ENCODE measurements at places on chromosomes 12 and 14.
A peak's percentile ranks its signal among the peaks of the same experiment; 100 is the strongest.

DNA sequence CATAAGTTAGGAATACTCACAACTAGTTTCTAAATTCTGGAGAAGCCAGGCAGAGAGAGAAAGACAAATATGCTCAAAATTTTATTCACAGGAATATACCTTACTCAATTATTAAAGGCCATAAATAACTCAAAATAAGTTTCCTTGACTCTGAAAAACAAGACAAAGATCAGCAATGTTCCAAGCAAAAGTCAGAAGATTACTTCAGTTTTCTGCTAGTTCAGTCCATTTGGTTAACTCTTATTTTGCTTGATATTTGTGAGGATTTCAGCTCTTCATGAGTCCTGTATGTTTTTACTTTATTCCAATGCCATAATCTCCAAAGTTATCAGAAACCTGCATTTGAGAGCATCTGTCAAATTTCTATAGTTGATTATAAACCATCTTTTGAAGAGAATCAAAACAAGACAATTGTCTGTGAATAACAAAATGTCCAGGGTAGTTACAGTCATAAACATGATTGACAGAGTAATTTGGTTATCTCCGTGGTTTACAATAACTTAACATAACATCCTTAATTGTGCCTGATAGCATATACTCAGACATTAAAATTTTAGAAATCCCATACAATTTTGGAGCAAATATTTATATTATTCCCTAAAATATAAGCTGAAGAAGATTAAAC, 17.1 kb downstream of the ASCL4 start:
- no peak for DNase-seq

DNA sequence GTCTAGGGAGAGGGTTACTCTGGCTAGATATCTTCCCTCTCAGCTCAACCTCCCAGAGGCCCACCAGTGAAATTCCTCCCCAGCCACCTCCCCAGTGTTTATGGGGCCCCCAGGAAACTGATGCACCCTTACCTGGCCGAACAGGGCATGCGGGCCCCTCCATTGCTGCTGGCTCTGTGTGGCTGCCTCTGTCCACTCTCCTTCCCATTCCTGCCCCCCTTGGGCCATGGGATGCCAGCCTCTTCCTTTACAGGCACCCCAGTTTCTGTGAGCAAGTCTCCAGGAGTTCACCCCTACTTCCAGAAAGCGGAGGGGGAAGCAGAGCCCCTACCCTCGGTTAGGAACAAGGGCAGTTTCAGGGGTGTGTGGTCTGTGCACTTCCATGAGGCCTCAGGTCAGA, 19.4 kb upstream of the ZDHHC22 start:
- DNase-seq: no peak

DNA sequence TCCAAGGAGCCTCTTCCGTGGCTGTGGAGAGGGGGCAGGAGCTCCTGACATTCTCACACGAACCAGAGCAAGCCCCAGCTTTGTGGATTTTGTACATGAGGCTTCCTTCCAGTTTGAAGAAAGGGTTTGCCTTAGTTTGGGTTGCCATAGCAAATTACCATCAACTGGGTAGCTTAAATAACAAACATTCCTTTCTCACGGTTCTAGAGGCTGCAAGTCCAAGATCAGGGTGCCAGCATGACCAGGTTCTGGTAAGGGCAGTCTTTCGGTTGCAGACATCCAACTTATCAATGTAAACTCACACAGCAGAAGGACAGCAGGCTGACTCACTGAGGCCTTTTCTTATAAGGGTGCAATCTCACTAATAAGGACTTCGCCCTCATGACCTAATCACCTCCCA, 25.9 kb upstream of the STAB2 start:
- DNase-seq: no peak

GRCh38 chr12:46373301-46374296, 1.0 kb upstream of the SLC38A2 start:
- DNase-seq: no peak

DNA sequence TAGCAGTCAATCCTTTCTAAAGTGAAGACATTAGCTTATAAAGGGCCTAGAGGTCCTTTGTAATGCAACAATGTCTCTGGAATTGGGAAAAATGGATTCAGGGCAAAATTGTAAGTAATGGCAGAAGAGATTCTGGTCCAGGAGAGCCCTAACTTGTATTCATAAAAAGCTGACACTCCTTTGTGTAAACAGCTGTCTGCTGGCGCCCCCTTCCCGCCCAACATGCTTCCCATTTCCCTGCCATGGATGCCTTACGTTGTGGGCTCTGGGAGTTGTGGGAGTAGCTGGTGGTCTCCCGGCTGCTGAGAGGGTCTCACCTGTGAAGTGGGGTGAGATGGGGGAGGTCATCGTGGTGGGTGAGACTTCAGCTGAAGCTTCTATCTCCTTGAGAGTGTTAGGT, 2.3 kb downstream of the ACRBP start:
- DNase-seq: no peak

DNA sequence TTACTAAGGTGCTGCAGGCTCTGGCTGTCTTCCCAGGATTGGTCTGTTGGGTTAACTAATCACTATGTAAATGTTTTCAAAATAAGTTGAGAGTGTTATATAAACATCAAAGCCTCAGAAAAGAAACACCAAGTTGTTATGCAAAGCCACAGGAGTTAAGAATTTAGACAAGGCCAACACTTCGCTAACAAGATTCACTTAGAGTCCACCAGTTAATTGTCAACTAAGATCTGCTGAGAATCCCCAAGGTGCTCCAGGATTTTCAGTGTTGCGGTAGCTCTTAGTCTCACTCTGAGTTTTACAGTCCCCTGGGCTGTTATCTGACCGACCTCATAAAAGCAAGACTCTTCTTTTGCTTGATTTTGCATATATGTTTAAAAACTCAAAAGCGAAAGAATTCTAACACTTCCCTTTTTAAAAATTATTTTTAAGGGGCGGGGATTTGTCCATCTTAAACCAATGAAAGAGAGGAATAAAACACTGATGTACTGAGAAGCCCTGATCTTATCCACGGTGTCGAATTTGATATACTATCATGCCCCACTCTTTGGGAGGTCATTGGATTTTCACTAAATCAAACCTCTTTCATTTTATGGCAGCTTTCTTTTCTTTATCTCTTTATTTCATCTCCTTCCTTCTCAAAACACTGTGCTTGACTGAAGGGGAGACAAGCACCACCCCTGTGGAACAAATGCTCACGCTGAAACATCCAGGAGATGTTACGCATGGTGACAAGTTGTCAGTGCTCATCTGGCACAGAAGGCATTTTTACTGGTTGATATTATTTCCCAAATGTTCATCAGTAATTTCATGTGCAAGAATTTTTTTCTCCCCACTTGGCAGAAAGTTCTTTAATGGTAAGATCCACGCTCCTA, 7.0 kb downstream of the NIN start:
- DNase-seq: no peak

- no peak for DNase-seq
Observed at GRCh38 chr12:857611-858010, 91.9 kb downstream of the RAD52 start.

DNA sequence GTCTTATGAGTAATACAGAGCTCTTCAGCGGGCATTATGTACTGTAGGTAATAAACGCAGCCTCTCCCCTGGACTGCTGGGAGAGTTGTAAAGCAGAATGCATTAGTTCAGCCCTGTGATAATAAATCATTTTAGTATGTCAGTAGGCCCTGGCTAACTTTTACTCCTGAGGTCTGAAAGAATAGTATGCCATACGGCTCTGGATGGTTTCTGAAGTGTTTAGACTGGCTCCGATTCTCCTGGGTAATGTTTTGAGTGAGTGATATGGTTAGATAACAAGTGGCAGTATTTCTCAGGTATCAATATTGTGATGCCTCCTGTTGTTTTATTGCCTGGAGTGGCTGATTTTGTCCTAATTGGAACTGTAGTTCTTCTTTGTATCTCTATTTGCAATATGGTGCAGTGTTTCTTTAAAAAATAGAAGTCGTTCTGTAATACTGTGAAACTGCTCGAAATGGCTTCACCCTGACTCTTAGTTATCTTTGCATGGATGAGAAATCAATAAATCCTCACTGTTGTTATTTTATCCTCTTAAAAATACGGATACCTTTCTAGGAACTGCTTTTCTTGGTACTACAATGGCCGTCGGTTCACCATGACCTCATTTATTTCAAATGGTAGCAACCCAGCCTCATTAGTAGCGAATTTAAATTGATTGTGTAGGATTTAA, 100.2 kb downstream of the PDZRN4 start:
- no peak for DNase-seq

- no peak for DNase-seq
Observed at GRCh38 chr12:68559984-68560850, 50.5 kb upstream of the RAP1B start.

DNA sequence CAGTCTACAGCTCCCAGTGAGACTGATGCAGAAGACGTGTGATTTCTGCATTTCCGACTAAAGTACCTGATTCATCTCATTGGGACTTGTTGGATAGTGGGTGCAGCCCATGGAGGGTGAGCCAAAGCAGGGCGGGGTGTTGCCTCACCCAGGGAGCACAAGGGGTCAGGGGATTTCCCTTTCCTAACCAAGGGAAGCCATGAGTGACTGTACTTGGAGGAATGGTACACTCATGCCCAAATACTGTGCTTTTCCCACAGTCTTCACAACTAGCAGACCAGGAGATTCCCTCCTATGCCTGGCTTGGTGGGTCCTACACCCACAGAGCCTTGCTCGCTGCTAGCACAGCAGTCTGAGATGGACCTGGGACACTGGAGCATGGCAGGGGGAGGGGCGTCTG, 21.0 kb upstream of the ABCC9 start:
- DNase-seq: no peak

DNA sequence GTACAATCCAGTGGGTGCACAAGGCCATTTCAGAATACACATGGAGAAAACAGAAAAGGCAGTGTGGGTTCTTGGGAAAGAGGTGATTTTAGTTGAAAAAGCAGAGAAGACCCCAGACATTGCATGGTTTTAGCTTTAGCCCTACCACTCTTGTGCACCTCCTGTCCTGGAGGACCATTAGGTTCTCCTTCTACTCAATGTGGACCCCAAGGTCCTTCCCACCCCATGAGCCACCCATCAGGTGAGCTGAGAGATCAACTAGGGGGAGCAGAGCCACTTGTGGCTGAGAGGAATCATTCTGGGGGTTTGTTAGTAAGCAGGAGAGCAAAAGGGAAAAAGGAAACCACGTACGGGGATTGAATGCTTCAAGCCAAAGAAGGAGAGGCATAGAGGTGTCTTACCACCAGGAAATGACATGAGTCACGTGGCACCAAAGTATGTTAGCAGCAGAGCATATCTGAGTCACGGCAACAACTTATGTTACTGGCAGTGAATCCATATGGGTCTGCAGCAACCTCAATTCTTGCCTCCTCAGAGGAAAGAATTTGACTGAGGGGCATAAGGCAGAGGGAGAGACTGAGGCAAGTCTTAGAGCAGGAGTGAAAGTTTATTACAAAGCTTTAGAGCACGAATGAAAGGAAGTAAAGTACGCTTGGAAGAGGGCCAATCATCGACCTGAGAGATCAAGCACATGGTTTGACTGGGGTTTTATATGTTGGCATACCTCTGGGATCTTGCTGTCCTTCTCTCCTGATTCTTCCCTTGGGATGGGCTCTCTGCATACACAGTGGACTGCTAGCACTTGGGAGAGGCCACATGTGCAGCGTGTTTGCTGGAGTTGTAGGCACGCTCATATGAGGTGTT, 73.9 kb downstream of the HSD17B6 start:
- peak; percentile 51 for DNase-seq

DNA sequence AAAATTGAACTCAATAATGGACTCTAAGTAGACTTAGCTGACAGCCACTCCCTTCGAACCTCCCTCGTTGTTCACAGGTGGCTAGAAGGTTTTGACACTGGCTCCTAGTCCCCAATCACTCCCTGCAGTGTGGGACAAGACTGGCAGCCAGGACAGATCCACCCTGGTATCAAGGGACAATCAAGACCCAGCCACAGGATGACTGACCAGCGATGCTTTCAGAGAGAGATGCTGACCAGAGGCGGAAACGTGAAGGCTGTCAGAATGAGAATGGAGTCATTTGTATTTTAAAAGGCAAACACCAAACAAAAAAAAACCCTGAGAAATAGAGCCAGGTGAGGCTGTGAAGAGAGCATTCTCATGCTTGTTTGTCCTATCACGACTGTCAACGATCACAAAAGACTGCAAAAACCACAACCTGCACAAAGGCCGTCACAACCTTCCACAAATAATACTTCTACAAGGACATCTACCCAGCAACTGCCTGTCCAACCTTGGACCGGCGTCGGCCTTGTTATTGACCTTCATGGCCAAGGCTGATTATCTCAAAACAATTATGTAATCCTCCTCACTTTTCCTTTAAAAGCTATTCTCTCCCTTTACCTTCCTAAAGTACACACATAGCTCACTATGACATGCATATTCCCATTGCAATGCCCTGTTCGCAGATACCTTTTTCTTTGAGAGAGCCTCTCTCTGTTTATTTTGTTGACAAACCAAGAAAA, 13.2 kb downstream of the EIF5 start:
- DNase-seq: no peak

DNA sequence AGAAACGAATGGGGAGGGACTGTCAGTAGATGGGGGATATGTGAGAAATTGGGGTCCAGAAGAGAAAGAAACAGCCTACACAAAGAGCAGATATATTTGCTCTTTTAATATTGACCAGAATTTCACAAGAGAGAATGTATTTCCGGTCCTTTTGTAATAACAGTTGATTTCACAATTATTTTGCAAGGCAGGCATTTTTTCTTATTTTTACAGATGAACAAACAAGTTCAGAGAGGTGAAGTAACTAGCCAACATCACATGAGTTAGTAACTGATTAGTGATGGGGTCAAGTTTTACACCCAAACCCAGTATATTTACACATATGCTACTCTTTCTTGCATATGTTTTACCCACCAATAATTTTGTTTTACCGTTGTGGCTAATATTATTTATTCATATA, 188.2 kb downstream of the NAV3 start:
- DNase-seq: no peak

All from kidney capillary endothelial cell (primary cell).